ENCODE measurements at places on chromosomes 1 and 21.

DNA sequence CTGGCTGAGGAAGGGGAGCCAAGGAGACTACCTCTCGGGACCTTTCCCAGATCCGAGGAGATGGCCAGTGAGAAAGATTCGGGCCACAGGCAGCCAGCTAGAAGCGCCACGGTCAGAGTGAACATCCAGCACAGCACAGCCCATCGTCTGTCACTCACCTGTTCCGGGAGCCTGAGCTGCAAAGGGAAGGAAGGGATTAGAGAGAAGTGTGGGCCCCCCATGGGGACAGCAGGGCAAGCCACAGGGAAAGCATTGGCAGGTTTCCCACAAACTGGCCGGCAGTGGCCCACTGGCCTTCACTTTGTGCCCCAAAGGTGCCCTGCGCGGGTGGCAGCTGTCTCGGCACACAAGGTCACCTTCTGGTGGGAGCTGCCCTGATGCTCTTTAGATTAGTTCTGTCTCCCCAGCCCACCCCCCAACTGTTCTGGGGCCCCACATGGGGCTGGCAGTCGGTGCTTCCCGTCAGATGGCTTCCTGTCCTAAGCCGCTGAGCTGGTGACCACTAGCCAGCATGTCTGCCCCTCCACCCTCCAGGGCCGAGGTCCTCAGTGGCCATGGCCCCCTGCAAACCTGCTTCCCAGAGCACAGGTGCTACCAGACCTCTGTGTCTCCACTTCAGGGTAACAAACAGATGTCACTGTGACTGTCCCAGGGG, 56.7 kb downstream of the LACTBL1 start:
- DNase-seq = no peak

- no peak for DNase-seq
Measured at GRCh38 chr1:109547463-109548320, 723 bp upstream of the GNAI3 start.

- DNase-seq = no peak
Measured at GRCh38 chr1:28326984-28327383, 1.9 kb upstream of the MED18 start.

DNA sequence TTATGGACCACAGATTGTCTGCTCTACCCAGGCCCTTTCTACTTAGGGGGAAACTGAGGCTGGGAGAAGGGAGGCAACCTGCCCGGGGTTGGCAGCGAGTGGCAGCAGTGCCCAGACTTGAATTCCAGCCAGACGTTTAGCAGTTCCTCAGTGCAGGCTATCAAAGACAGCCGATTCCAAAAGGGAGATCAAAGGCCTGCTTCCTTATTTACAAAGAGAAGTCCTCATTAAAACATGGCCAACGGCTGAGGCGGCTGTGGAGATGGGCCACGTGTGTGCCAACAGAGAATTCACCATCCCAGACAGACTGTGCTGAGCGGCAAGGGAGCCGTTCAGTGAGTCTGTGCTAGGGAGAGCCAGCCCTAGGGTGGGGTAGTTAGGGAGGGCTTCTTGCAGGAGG, 27.7 kb downstream of the C1QB start:
- DNase-seq = peak; percentile 23

- DNase-seq = no peak
Measured at GRCh38 chr1:178543290-178543607, 30.3 kb downstream of the TEX35 start.

DNA sequence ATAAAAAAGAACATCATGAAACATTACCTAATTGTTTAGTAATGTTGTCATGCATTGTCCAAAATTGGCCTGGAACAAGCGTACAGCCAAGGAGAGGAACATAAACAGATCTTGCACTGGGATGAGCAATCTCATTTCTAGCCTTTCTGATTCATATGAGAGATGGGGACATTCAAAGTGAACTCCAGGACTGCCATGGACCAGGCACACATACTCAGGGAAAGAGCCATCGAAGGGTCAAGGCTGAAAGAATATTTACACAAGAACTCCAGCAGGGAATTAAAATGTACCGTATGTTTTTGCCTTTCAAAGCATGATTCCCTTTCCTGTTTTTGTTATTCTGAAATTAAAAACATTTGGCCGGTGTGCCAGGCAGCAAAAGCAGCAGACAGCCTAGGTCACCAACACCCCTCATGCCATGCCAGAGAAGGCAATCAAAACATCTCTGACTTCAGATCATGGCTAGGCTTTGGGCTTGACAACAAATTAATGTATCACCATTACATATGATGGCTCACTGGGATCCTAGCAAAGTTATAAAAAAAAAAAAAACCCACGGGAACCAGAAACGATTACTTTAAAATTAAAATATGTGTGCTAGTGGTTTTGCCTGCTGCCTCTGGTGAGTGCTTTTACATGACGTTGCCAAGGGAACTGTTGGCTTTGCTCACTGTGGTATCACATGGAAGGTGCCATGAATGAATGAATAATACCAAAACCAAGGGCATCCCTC, 159.8 kb downstream of the TGFBR3 start:
- no peak for DNase-seq

GRCh38 chr21:44910229-44911067, 10.3 kb downstream of the ITGB2 start:
- DNase-seq = no peak

DNA sequence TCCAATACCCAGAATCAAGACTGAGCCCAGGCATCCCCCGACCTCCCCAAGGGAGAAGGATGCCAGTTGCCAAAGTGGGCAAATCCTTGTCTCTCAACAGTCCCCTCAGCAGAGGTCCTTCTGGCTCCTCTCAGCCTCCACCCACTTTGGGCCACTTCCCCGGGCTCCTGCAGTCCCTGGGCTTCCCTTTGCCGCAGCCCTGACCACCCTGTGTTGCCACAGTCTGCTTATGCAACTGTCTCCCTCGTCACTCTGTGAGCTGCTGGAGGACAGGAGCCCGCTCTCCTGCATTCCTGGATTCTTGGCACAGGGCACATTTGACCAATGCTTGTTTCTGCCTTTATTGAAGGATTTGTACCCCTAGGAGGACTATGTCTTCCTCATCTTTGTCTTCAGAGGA, 2.9 kb upstream of the LRP8 start:
- DNase-seq = peak; percentile 20

GRCh38 chr1:182611787-182612186, 7.6 kb upstream of the RGS16 start:
- no peak for DNase-seq

GRCh38 chr1:115796897-115797296, 28.4 kb upstream of the CASQ2 start:
- no peak for DNase-seq

GRCh38 chr1:50265790-50266314, 157.1 kb downstream of the ELAVL4 start:
- no peak for DNase-seq

GRCh38 chr1:236907205-236907604, 97.0 kb downstream of the MT1HL1 start:
- DNase-seq = no peak

GRCh38 chr1:184971522-184972265, 2.6 kb downstream of the NIBAN1 start:
- no peak for DNase-seq

DNA sequence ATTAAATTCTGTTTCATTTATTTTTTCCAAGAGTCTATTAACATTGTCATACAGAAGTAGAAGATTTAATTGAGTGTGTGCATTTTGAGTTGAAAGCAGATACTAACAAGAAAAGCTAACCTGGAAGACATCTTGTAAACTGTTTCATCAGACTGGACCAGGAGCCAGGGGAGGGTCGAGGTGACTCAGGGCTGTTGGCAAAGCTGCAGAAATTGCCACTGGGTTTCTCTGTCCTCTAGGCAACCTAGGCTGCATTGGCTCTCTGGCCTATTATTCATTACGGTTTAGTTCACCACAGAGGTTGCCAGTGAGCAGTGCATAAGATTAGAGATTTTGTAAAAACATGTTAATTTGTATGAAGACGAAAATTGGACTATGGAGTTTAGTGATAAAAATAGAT, 27.5 kb downstream of the ERG start:
- no peak for DNase-seq

DNA sequence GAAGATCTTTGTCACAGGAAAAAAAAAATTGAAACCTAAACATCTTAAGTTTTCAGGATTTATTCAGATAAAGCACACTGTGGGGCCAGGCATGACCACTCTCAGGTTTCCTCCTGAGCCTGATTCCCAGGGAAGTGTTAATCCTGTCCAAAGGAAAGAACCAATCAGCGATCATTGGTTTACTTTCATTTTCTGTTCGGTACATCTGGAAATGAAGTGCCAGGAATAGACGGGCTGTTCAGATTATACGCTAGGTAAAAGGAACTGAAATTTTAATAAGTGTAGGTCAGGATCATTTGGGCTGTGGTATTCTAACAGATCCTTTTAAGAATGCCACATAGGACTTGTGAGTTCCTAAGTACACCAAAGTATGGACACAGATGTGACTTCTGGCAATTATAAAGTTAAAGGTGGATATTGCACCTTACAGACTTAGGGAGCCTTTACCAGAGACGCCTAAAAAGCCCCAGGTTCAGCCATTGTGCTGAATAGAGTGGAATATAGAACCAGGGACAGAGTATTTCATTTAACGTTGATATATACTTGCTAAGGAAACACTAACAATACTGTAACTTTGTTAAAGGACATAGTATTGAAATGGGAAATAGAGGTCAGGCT, 9.3 kb upstream of the CACYBP start:
- DNase-seq = peak; percentile 49

DNA sequence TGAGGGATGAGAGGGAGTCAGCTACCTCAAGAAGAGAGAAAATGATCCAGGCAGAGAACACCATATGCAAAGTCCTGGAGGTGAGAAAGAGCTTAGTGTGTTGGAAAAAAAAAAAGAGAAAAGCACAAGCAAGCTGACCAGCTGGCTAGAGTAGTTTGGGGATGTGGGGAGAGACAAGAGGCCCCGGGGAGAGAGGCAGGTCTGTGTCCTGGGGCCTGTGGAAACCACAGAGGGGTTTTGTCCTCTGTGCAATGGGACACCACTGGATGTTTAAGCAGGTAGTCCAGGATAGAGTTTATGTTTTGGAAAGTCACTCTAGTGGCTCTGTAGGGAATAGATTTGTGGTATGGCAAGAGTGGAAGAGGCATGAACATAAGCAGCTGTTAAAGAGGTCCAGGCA, 14.4 kb upstream of the CHI3L1 start:
- no peak for DNase-seq

- DNase-seq = no peak
Measured at GRCh38 chr1:78483903-78484302, 6.9 kb upstream of the PTGFR start.

DNA sequence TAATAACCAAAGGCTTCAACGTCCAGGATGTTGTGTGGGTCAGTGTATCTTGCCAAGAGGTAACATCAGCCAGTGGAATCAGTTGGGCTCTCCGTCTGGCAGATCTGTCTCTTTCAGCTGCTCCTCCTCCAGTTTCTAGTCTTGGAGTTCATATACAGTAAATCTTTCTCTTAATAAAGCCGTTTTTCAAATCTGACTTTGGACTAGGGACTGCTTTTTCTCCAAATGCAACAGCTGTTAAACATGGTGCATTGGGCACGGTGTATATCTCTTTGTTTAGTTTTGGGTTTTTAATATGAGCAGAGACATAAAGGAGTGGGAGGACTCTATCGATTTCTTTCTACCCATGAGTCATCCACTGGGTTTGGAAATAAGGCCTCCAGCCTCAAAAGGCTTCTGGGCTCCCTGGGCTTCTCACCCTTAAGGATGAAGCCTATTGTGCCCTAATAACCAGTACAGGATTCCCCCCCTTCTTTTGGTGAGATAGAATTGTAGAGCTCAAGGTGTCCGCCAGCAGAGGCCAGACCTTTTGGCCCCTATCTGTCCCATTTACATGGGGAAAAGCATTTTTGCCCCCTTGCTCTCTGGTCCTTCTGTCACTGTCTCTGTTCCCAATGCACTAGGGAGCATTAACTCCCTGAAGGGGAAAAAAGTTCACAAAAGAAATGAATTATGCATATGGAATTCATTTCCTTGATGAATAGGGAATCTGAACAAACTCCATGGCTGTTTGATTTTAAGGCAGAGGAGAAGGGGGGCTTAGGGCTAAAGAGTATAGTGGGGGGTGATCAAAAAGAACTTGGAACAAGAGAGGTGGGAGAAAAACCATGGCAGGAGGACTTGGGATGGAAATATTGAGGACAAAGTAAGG, 86.0 kb downstream of the PBX1 start:
- no peak for DNase-seq

DNA sequence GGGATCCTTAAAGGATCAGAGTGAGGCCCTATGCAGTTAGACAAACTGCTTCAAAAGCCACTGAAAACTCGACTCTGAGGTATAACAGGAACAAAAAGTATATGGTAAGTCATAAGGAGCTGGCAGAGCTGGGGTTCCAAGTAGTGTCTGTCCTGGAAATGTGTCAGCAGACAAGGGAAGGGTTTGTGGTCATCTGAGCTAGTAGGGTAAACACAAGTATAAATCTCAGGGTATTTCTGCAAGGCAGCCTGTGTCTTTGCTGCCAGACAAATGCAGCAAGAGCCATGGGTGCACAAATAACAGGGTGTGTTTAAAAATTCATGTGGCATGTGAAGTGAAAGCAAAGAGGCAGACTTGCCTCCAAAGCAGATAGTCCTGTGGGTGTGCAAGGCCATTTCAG, 759.0 kb upstream of the ADAMTS5 start:
- DNase-seq = no peak

GRCh38 chr1:232486006-232486405, 143.9 kb downstream of the SIPA1L2 start:
- DNase-seq = no peak

- DNase-seq = no peak
Measured at GRCh38 chr1:161393151-161393550, 25.5 kb upstream of the CFAP126 start.

DNA sequence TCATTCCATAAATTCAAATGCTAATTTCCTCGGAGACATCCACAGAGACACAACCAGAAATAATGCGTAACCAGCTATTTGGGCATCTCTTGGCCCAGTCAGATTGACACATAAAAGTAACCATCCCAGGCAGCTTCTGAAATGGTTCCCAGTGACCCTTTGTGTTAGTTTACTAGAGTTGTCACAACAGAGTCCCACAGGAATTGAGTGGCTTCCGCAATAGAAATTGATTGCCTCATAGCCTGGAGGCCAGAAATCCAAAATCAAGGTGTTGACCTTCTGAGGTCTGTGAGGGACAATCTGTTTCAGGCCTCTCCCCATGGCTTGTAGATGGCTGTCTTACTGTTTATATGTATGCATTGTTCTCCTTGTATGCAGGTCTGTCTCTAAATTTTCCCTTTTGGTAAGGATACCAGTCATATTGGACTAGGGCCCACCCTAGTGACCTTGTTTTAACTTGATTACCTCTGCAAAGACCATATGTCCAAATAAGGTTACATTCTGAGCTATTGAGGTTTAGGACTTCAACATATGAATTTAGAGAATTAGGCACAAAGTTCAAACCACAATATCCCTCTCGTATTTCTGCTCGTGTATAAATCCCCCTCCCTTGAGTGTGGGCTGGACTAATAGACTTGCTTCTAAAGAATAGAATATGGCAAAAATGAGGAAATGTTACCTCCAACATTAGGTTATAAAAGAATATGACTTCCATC, 78.2 kb upstream of the FGGY start:
- no peak for DNase-seq

GRCh38 chr21:43923391-43923790, 58.4 kb downstream of the AGPAT3 start:
- DNase-seq = no peak

- DNase-seq = no peak
Measured at GRCh38 chr1:183886083-183886828, 81.3 kb downstream of the RGL1 start.
